HCT116 (cell line): ENCODE measurements at places on chromosomes 3 and 15. TPM values are rescaled to one million over a fixed set of nuclear protein-coding genes. Genes with fewer than 3 reads are reported as not detected.

The FRMD5 gene
- total RNA-seq = 27.2 TPM

The TRH gene
- not detected for total RNA-seq

The ACVR2B gene
- total RNA-seq = 18.3 TPM

The PLA2G4E gene
- total RNA-seq = not detected

DNA sequence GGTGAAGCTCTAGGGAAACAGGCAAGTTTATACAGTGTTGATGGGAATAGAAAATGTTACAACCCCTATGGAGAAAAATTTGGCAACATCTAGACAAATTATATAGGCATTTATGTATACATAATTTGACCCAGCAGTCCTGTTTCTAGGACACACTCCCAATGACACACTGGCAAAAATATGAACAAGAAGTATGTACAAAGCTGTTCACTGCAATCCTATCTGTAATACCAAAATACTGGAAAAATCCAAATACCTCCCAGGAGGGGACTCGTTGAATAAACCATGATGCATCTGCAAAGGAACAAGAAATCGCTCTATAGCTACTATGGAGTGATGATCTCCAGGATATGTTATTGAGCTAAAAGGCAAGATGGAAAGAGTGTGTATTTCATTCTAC lies 8.5 kb downstream of the BFSP2 start:
- no peak overlapping the region for H3K4me3 ChIP-seq
- no peak for DNase-seq
- no peak overlapping the region for H3K27ac ChIP-seq
- no peaks in the 10 kb centered on the region for H3K4me1 ChIP-seq
- H3K27me3 ChIP-seq = peaks cover 49% of the 10 kb centered on the region

- H3K4me1 ChIP-seq = no peaks in the 10 kb centered on the region
- H3K4me3 ChIP-seq = no peak overlapping the region
- no peaks in the 10 kb centered on the region for H3K27me3 ChIP-seq
- no peak for DNase-seq
- no peaks in the 10 kb centered on the region for H3K36me3 ChIP-seq
Measured at GRCh38 chr3:177553012-177553411, 355.7 kb upstream of the TBL1XR1 start.

- H3K4me3 ChIP-seq = no peak overlapping the region
- DNase-seq = peak; percentile 73
- H3K4me1 ChIP-seq = peaks cover 27% of the 10 kb centered on the region
Measured at GRCh38 chr15:92797168-92798052, 102.7 kb upstream of the CHD2 start.

- no peaks in the 10 kb centered on the region for H3K27me3 ChIP-seq
- H3K4me3 ChIP-seq = no peak overlapping the region
- no peak for DNase-seq
- H3K4me1 ChIP-seq = peaks cover 12% of the 10 kb centered on the region; the same call in 1 of the 2 replicates
Measured at GRCh38 chr15:42734076-42734672, 2.8 kb downstream of the CDAN1 start.

DNA sequence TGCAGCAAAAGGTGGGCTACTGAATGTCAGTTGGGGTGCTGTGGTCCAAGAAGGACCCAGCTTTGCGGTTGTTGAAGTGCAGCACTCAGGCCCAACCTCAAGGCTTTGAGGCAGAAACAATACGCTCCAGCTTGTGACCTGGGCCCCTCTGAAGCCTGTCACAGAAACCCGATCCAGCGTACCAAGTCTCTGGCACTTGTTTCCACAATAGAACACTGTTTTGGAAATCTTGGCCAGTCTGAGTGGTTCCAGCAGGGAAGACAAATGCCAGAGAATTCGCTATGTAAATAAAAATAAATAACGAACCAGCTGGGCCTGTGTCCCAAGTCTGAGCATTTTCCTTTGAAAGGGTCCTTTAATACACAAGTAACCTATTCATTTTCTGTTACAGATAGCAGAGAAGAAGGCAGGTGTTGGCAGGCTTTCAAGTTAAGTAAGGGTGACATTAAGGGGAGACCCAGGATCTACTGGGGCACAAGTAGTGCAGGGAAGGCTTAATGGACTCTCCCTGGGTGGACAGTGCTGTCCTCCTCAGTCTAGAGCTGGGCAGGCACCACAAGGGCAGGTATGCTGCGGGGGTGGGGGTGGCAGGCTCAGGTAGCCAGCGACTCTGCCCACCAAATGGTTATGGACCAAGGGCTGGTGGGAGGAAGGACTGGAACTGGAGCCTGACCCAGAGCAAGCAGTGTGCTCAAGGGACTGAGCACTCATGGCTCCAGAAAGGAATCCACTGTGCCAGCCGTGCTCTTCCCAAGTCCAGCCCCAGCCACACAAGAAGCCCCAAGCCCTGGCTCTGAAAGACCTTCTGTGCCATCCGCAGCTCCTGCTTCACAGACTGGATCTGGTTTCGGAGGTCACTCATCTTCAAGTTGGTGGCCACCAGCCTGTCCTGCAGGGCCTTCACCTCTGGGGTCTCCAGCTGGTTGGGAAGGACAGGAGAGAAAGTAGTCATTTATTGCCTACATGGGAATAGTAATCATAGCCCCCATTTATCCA lies 26.3 kb downstream of the CCDC13 start:
- H3K36me3 ChIP-seq = no peaks in the 10 kb centered on the region
- no peaks in the 10 kb centered on the region for H3K27me3 ChIP-seq
- no peak overlapping the region for H3K4me3 ChIP-seq
- no peak for DNase-seq

DNA sequence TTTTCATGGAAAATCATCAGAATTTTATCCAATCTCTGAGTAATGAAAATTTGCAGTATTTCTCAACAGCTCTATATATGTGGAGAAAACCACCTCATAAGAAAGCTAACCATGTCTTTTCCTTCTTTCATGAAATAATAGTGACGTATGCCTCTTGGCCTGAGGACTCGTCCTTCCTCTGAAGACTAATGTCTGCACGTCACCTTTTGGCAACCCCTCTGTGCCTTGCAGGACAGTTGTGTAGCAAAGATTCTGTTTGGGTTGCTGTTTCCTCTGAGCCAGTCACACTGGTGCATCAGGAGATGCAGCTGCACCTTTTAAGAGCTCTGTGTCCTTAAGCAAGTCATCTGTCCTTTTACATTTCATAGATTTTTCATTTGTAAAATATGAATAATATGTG lies 168.9 kb downstream of the TIGIT start:
- no peaks in the 10 kb centered on the region for H3K36me3 ChIP-seq
- H3K27me3 ChIP-seq = no peaks in the 10 kb centered on the region
- no peak overlapping the region for H3K27ac ChIP-seq
- no peak for DNase-seq
- no peaks in the 10 kb centered on the region for H3K4me1 ChIP-seq
- no peak overlapping the region for H3K4me3 ChIP-seq

GRCh38 chr3:149180057-149180573 lies 41.5 kb downstream of the CP start:
- no peak overlapping the region for H3K27ac ChIP-seq
- peak; percentile 75 for DNase-seq
- H3K4me3 ChIP-seq = no peak overlapping the region; the same call in 1 of the 2 replicates
- peaks cover 17% of the 10 kb centered on the region for H3K4me1 ChIP-seq
- no peaks in the 10 kb centered on the region for H3K27me3 ChIP-seq
- no peaks in the 10 kb centered on the region for H3K36me3 ChIP-seq

DNA sequence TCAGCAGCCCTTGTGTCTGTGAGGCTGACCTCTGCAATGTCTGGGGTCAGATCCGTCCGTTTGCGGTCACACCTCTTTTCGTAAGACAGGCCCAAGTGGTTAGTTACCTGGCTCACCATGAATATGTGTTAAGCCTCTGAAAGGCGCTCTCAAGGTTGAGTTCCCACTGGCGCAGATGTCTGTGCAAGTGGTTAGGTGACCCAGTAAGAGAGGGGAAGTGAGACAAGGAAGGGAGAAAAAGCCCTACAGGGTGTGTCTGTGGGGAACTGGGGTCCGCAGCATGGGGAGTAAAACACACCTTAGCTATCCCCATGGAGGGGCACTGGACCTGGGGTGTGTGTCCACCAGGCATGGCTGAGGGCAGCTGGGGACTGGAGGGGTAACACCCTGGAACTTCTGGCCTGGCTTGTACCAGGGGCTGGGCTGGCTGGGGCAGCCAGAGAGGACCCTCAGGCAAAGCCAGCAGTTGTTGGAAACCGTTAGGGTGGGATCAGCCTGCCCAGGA lies 391.6 kb upstream of the PROK2 start:
- no peak overlapping the region for H3K27ac ChIP-seq
- no peaks in the 10 kb centered on the region for H3K4me1 ChIP-seq
- no peak for DNase-seq
- H3K27me3 ChIP-seq = peaks cover 8% of the 10 kb centered on the region

DNA sequence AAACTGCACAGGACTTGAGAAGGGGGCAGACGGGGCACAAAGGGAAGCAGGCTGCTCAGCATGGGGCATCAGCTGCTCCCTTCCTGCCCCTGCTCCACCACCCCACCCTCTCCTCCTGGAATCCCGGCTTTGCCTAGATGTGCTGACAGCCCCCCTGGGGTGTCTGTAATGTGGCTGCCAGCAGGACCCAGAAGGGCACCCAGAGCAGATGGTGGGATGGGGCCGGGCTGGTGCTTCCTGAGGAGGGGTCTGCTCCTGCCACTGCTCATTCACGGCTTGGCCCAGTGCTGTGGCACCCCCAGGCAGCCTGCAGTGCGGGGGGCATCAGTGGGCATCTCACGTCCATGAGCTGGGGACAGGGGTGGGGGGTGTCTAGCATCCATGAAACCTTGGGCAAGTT lies 10.2 kb downstream of the H1-8 start:
- H3K27me3 ChIP-seq = no peaks in the 10 kb centered on the region
- H3K36me3 ChIP-seq = no peaks in the 10 kb centered on the region
- H3K4me1 ChIP-seq = no peaks in the 10 kb centered on the region
- no peak for DNase-seq
- no peak overlapping the region for H3K4me3 ChIP-seq
- H3K27ac ChIP-seq = no peak overlapping the region
